Fibroblast of lung (primary cell): ENCODE measurements at places on chromosomes 6 and 20.

DNA sequence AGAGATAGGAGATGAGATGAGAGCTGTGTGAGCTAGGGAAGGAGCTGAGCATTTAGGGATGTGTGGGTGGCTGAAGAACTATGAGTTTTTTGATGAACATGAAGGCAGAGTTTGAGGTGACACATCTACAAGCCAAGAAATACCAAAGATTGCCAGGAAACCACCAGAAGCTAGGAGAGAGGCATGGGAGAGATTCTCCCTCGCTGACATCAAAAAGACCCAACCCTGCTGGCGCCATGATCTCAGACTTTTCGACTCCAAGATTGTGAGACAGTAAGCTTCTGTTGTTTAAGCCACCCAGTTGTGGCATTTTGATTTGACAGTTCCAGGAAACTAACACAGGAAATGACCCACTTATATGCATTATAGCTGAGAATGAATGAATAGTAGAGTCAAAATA, 790.9 kb downstream of the TFAP2A start:
- DNase-seq: no peak

- no peak for DNase-seq
These were observed 102.2 kb upstream of the CCDC28A start for GRCh38 chr6:138671351-138671750.

- no peak for DNase-seq
These were observed 329 bp upstream of the ZKSCAN3 start for GRCh38 chr6:28349344-28349891.

DNA sequence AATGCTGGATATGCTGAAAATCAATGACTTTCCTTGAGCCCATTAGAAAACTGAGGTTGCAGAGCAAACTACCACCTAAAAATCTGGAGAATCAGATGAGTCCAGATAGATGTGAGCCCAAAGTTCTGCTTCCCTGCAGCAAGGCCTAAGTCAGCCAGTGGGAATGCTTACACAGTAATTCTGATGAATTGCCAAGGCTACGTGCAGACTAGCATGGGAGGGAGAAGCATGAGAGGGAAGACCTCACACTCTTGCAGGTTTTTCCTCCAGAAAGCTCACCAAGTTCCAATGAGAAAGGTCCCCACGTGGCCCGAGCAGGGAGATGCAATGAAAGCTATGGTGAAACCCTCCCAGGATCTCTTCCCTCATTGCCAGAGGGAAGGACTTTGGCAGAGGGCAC, 104.8 kb upstream of the SIRPA start:
- DNase-seq: no peak

DNA sequence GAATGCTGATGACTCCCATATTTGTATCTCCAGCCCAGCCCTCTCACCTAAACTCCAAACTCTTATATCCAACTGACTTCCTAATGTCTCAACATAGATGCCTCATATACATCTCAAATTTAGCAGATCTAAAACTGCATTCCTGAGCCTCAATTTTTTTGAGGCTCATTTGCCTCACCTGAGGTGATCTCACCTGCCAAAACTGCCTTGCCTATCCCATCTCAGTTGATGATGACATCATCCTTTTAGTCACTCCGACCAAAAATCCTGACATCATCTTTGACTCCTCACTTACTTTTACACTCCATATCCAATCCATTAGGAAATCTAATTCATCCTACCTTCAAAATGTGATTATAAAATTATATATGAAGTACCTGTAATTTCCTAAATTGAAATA, 25.6 kb upstream of the SLPI start:
- DNase-seq: no peak

- no peak for DNase-seq
These were observed 14.7 kb upstream of the TAF4 start for GRCh38 chr20:62080249-62080990.

DNA sequence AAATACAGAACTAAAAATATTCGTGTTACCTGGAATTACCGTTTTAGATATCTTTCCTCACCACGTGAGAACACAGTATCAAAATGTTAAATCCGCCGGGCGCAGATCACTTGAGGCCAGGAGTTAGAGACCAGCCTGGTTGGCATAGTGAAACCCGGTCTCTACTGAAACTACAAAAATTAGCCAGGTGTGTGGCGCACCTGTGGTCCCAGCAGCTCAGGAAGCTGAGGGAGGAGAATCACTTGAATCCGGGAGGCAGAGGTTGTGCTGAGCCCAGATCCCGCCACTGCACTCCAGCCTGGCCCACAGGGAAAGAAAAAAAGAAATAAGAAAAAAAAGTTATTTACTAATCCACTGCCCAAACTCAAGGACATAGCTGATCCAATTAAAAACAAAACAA, 4.8 kb upstream of the DDX43 start:
- DNase-seq: no peak

DNA sequence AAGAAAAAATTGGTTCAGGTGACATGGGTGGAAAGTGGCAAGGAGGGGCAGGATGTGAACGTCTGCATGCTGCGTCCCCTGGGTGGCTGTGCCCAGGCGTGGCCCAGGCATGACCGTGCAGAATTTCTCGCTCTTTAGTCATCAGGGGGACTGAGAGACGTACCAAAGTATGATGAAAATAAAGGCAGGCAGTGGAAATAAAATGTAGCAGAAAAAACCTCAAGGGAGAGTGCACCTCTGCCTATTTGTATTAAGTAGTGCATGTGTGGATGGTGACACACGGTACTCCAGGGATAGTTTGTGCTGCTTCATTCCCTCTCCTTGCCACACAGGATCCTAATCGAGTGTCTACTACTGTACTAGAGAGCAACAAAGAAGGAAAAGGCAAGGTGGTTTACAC, 81.1 kb downstream of the ATP9A start:
- peak; percentile 75 for DNase-seq

GRCh38 chr6:125718109-125718508, 31.3 kb upstream of the HEY2 start:
- DNase-seq: no peak

DNA sequence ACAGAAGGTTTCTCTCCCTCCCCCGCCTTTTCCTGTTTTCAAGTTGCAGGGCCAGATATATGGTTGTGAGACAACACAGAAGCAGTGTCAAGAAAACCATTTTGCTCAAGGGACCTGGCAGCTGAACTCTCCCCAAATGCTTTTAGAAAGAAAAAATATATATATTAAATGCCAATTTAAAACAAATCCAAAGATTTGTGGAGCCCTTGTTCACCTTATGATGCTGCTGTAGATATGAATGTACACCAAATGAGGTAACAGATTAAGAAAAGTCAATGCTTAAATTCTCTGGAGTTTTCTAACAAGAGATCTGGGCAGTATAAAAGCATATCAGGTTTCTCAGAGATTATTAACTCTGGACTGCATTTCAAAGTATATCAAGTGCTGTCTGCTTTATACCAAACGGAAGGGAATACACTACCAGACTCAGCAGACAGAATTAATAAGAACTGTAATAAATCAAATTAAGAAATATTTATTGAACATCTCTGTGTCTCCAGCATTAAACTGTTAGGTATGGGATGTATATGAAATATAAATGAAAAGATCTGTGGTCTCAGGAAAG, 357.5 kb downstream of the HDGFL1 start:
- DNase-seq: no peak

- DNase-seq: peak; percentile 7
These were observed 214.3 kb upstream of the MARCKS start for GRCh38 chr6:113642714-113643406.

DNA sequence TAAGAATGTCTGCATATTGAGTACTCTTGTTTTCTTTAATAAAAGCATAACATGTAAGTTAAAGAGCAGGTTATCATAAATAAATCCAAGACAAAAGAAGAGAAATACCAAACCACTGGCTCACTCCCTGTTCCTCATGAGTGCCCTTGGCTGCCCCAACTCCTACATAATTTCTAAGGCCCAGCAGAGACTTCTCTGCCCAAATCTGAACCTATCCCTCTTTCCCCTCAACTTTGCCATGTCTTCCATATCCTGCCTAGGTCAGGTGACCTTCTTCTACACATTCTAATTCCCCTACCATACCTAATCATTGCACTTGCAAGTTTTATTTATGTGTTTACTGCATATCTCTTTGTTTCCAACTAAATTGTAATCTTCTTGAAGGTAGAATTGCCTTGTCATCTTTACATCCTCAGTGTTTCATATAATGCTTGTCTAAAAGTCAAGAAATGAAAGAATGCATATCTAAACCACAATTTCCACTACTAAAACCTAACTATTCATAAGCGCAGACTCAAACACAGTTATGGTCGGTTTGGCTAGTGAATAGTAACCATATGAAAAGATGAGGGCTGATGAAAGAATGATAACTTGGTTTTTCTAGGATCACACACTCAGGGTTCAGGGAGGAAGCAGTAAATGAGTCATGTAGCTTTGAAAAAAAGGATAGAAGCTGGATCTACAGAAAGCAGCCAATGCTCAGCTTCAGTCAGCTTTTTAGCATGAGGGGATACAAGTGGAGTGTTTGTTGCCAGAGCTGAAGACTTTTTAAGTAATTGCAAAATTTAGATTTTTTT, 53.3 kb upstream of the EYA4 start:
- peak; percentile 80 for DNase-seq

- DNase-seq: no peak
These were observed 340.2 kb downstream of the DHX35 start for GRCh38 chr20:39302312-39302711.
